ENCODE measurements at places on chromosomes 3 and 15.

GRCh38 chr15:26894181-26894580, 27.3 kb downstream of the GABRA5 start:
- no peaks in the 10 kb centered on the region for H3K27me3 ChIP-seq
- peaks cover 3% of the 10 kb centered on the region for H3K4me1 ChIP-seq
- H3K27ac ChIP-seq, result no peak overlapping the region
- no peak for DNase-seq

DNA sequence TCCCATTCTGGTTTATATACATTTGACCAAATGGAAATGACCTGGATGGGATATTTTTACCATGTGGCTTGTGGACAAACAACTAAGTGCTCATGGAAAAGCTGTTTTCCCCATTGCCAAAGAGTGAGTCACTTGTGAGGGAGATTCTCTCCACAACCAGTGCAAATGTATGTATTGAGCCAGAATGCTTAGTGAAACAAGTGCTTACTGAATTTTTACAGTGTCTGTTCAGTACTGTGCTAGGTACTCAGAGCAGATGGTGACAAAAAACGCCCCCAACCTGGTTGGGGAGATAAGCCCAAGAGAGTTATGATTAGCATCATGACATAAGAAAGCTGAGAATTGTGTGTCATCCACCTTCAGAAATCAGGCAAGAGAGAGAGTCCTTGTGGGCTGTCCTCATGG, 2.3 kb downstream of the CHP1 start:
- H3K36me3 ChIP-seq, result peaks cover 2% of the 10 kb centered on the region
- no peak for DNase-seq
- peaks cover 37% of the 10 kb centered on the region for H3K4me1 ChIP-seq
- no peak overlapping the region for H3K4me3 ChIP-seq
- no peak overlapping the region for H3K27ac ChIP-seq
- peaks cover under 1% of the 10 kb centered on the region for H3K27me3 ChIP-seq

DNA sequence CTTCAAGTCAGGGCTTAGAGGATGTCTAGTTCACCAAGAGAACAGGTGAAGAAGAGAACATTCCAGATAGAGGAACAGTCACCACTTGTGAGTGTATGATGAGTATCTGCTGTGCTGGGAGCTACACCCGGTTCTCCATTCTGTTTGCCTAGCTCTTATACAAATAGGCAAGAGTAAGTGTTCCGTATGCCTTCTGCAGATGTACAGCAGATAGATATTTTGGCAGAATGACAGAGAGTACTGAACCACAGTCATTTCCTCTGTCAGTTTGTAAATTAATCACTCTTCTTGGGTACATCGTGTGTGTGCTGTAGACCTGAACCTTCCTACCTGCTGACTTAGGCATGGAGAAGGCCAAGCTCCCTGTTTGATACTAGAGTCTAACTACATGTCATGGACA, 108.3 kb upstream of the CTDSPL start:
- no peak overlapping the region for H3K27ac ChIP-seq
- H3K4me1 ChIP-seq, result peaks cover 11% of the 10 kb centered on the region
- no peaks in the 10 kb centered on the region for H3K36me3 ChIP-seq
- DNase-seq, result no peak

GRCh38 chr3:194087995-194088855, 47.7 kb upstream of the HES1 start:
- H3K4me1 ChIP-seq, result peaks cover 11% of the 10 kb centered on the region
- no peak for DNase-seq
- H3K27ac ChIP-seq, result no peak overlapping the region
- H3K27me3 ChIP-seq, result peaks cover 17% of the 10 kb centered on the region
- H3K36me3 ChIP-seq, result no peaks in the 10 kb centered on the region

- no peaks in the 10 kb centered on the region for H3K4me1 ChIP-seq
- peaks cover 2% of the 10 kb centered on the region for H3K27me3 ChIP-seq
- H3K36me3 ChIP-seq, result no peaks in the 10 kb centered on the region
- no peak overlapping the region for H3K4me3 ChIP-seq
Observed at GRCh38 chr3:40009991-40010390, 200.6 kb downstream of the MYRIP start.

GRCh38 chr3:35931867-35932266, 292.5 kb downstream of the ARPP21 start:
- no peak overlapping the region for H3K27ac ChIP-seq
- no peaks in the 10 kb centered on the region for H3K36me3 ChIP-seq
- no peaks in the 10 kb centered on the region for H3K4me1 ChIP-seq
- H3K27me3 ChIP-seq, result no peaks in the 10 kb centered on the region
- H3K4me3 ChIP-seq, result no peak overlapping the region
- DNase-seq, result no peak

DNA sequence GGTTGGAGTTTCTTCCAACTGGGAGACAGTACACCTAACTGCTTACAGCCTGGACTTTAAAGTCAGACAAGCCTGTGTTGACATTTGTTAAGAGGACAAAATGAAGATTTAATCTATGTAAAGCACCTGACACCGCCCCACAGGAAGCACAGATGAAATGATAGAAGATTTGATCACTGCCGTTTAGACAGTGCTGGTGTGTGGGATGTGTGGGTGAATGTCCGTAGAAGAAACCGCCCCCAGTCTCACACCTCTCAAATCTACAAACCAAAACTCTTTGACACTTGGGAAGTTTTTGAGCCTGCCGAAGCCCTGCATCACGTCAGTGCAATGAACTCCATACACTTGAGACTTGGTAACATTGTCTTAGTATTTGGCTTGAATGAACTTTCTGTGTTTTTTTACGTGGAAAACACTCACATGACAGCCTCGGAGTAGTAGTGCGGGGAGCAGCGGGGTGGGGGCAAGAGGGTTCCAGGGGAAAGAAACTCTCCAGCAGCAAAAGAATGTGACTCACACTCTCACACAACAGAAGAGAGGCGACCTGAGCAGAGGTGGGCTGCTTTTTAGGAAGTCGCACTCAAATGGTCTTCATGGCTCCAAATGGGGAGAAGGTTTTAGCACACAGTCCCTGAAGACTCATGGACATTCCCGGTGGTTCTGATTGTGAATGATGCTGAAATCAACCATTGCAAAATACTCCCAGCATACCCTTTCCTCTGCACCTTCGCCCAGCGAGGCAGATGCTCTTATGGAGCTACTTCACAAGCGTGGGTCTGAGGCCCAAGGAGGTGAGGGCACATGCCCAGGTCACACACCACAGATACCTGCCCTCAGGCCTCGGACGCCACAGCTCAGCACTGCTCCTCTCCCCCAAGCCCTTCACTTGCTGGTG, 79.2 kb downstream of the SRGAP3 start:
- H3K27ac ChIP-seq, result peak overlapping the region; percentile 56
- no peaks in the 10 kb centered on the region for H3K36me3 ChIP-seq
- H3K4me1 ChIP-seq, result peaks cover 24% of the 10 kb centered on the region
- H3K4me3 ChIP-seq, result peak overlapping the region; percentile 19

DNA sequence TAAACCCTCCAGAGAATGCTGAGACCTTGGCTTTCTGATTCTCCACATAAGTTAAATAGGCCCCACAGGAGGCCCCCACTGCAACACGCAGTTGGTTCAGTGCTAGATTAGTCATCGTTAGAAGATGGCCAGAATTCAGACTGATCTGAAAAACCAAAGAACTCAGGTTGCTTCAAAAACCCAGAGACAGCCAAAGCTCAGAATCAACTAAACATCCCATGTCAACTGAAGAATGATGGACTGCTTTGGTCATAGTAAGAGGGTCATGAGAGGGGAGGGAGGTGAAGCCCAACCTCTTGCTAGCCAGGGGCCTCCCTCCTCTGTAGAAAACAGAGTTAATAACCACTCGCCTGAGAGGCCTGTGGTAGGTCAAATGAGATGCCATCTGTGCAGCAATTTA, 93.1 kb downstream of the AKAP13 start:
- peaks cover 31% of the 10 kb centered on the region for H3K4me1 ChIP-seq
- no peak overlapping the region for H3K4me3 ChIP-seq
- no peaks in the 10 kb centered on the region for H3K27me3 ChIP-seq
- no peak for DNase-seq
- no peaks in the 10 kb centered on the region for H3K36me3 ChIP-seq
- no peak overlapping the region for H3K27ac ChIP-seq

DNA sequence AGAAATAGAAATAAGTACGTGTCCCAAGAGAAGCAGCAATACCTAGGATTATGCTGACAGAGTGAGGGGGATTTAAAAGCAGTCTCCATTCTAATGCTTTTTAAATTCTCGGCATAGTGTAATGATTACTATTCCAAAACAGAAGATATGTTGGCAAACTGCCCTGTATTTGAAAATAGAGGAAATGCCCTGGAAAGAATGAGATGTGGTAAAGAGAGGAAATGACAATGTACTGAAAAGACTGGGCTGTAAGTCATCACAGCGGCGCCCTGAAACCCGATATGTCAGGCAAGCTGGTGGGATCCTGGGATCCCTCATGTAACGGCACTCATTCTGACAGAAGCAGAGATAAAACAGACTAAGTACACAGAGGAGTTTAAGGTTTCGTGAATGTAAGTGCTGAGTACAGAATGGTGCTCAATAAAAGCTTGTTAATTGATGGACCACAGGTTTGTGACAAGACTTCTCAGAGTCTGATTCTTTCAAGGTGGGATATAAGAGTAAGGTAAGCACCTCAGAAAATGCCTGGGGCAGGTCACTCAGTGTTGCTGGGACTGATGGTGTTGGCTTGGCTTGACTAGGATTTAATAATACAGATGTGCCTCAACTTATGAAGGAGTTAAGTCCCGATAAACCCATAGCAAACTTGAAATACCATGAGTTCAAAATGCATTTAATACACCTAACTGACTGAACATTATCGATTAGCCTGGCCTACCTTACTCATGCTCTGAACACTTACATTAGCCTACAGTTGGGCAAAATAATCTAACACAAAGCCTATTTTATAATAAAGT, 91.4 kb downstream of the NFKBIZ start:
- H3K27ac ChIP-seq, result no peak overlapping the region
- H3K27me3 ChIP-seq, result no peaks in the 10 kb centered on the region
- peaks cover 34% of the 10 kb centered on the region for H3K4me1 ChIP-seq
- DNase-seq, result no peak

DNA sequence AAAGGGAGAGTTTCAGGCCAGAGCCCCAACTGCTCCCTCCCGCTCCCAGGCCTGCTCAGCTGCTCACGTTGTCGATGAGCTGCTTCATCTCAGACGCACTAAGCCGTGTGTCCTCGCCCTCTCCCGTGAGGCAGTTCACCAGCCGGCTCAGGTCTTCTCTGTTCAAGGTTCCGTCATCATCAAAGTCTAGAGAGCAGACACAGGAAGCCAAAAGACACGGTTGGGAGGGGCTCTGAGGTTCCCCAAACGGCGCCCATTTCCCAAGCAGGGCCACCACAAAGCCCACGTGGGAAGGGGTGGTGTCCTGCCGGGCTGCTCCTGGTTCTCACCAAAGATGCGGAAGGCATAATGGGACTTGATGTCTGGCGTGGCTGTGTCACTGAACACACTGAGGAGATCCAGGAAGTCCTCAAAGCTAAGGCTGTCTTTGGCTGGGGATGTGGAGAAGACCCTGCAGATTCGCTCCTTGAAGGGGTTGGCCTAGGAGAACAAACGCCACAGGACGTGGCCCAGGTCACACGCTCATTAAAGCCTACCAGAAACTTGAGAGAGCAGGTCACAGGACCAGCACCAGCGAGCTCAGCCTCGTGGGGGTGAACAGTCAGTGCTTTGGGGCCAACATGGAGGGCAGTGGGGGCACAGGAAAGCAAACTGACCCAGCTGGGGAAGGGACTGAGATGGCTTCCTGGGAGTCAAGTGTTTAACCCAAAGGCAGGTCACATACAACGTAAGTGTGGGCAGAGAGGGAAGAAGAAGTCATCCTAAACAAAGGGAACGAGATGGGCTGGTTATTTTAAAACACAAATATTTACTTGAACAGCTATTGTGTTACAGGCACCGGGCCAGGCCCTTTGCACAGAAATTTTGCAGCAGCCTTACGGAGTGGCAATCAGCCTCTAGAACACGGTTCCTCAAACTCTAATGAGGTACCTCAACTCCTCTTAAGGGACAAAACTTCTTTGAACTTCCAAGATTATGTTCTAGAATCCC, 2.4 kb downstream of the CIB1 start:
- H3K4me1 ChIP-seq, result peaks cover 50% of the 10 kb centered on the region
- H3K36me3 ChIP-seq, result peaks cover 36% of the 10 kb centered on the region
- H3K27ac ChIP-seq, result peak overlapping the region; percentile 93
- H3K4me3 ChIP-seq, result peak overlapping the region; percentile 92

DNA sequence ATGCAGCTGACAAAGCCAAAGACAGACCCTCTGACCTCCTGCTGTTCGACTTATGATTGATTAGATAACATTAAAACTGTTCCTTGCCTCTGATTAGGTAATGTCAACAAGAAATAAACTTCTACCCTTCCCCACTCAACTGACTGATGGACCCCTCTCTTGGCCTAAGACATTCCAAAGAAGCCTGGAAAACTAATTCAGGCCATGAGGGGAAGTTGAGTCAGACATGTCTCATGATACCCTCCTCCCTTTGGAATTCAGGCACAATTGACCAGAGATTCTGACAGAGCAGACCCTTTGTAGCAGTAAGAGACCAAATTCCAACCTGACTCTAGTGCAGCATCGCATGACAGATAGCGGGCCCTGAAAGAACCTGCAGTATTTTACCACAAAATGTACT, 354.5 kb downstream of the OCA2 start:
- no peak for DNase-seq
- H3K36me3 ChIP-seq, result no peaks in the 10 kb centered on the region
- no peaks in the 10 kb centered on the region for H3K4me1 ChIP-seq
- H3K27me3 ChIP-seq, result no peaks in the 10 kb centered on the region
- H3K27ac ChIP-seq, result no peak overlapping the region

DNA sequence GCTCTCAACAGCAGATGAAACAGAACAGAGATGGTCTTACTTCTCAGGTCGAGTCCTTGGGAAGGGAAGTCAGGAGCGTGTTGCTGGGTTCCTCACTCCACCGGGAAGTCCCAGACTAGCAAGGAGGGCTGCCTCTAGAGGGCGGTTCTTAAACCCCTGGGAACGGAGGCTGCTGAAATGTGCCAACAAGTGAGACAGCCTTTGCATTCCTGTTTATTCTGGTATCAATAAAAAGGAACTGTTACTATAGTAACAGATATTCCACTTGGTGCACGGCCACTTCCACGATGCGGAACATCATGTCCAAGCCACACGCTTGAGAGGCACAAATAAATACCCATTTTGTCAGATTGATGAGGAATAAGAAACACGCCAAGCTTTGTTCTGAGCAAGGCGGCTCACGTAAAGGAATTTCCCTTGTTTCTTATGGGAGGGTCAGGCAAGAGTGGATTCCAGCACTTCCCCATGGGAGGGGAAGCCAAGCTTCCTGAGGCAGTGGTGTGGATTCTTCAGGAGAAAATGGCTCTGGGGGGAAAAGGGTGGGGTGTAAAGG, at the start of gene FAM107A:
Gene FAM107A (minus strand): TSS at position 123 of the 553 bp plus-strand sequence. CDS start 7,531 bp downstream, outside the sequence.
- no peak for DNase-seq
- H3K4me3 ChIP-seq, result no peak within 1 kb of the TSS
- no peak within 1 kb of the TSS for H3K27ac ChIP-seq
- peaks cover 13% of the 10 kb centered on the region for H3K27me3 ChIP-seq

GRCh38 chr3:126256251-126256650, 75.9 kb upstream of the ALDH1L1 start:
- H3K27ac ChIP-seq, result no peak overlapping the region
- H3K27me3 ChIP-seq, result peaks cover 3% of the 10 kb centered on the region
- no peak for DNase-seq
- H3K36me3 ChIP-seq, result no peaks in the 10 kb centered on the region
- H3K4me1 ChIP-seq, result peaks cover 6% of the 10 kb centered on the region

GRCh38 chr15:54011656-54012055, 33.4 kb downstream of the UNC13C start:
- no peaks in the 10 kb centered on the region for H3K27me3 ChIP-seq
- no peaks in the 10 kb centered on the region for H3K36me3 ChIP-seq
- H3K4me1 ChIP-seq, result no peaks in the 10 kb centered on the region
- no peak for DNase-seq
- H3K27ac ChIP-seq, result no peak overlapping the region
